ENCODE measurements at places on chromosomes 11 and 22.
A peak's percentile ranks its signal among the peaks of the same experiment; 100 is the strongest.

DNA sequence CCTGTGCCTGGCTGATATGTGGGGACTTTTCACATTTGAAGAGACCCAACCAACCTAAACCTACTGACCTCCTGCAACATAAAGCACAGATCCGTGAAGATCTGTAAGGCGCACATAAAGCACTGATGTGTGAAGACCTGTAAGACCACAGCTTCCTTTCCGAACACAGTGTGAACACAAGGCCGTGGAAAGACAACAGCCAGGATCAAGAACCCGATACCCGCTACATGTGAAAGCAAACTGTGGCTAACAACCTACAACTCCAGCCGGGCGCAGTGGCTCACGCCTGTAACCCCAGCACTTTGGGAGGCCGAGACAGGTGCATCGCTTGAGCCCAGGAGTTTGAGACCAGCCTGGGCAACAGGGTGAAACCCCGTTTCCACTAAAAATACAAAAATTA is 17.6 kb upstream of the PPFIA1 start:
- no peak for DNase-seq

- DNase-seq = no peak
Observed at GRCh38 chr22:48749555-48750227, 1078.0 kb downstream of the BRD1 start.

DNA sequence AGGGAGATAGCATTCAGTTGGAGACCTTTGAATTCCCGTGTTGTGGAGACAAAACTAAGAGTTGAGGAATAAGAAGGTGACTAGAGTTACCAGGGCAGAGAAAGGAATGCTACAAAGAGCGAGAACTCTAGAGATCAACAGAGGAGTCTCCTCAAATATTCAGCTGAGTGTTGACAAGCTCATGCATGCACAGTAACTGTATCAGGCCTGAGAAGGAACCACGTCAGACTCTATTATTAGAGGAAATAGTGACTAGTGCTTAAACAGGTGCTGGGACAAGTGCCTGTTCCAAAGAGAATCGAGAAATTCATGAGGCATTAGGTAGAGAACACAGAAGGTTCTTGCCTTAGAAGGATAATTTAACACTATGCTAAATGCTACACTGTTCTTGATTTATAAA is 333.8 kb upstream of the CHORDC1 start:
- DNase-seq = no peak

GRCh38 chr11:6850526-6850925 is 5.0 kb downstream of the OR10A5 start:
- DNase-seq = no peak

DNA sequence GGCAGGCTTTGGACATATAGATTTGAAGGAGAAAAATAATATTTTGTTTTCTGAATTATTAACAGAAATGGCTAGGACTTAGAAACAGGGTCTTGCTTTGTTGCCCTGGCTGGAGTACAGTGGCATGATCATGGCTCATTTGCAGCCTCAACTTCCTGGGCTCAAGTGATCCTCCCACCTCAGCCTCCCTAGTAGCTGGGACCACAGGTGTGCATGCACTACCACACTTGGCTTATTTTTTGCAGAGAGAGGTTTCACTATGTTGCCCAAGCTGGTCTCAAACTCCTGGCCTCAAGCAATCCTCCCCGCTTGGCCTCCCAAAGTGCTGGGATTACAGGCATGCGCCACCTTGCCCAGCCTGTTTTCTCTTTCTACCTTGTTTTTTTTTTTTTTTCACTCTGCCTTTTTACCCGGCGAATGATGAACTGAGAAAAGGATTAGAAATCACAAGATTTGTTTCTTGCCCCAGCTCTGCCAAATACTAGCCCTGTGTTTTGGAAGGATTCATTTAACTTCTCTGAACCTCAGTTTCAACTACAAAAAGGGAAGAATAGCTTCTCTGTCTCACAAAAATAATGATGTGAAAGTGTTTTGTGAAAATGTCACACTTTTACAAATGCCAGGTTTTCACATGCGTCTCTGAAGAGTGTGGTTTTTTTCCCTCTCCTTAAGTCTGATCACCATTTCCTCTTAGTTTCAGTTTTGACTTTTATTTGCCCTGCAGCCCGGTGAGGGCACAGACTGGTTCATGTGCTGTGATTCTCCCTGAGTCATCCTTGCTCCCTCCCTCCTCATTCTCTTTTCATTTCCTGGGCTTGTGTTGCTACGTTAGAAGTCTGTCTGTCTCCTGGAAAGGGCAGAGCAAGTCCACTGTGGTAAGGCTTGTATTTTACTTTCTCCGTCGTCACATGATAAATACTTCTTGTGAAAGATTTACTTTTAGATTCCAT is 67.7 kb downstream of the BCL2L13 start:
- peak; percentile 2 for DNase-seq

DNA sequence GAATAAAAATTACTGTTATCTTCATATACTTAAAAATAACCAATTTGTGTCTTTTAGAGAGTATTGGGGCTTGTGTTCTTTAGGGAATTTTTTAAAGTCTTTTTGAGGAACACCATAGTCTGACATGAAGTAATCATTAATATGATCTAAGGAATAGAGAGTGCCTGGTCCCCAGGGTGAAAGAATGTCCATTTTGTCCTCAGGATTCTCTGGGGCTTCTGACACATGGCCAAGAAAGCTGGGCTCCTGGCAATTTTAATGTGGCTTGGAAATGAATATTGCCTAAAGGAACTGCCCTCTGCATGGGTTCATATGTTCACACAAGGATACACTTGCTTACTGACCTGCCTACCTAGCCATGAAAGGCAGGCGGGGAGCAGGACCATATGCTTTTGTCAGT is 33.7 kb downstream of the NF2 start:
- no peak for DNase-seq

GRCh38 chr11:18731949-18732821 is 6.2 kb upstream of the IGSF22 start:
- peak; percentile 58 for DNase-seq

DNA sequence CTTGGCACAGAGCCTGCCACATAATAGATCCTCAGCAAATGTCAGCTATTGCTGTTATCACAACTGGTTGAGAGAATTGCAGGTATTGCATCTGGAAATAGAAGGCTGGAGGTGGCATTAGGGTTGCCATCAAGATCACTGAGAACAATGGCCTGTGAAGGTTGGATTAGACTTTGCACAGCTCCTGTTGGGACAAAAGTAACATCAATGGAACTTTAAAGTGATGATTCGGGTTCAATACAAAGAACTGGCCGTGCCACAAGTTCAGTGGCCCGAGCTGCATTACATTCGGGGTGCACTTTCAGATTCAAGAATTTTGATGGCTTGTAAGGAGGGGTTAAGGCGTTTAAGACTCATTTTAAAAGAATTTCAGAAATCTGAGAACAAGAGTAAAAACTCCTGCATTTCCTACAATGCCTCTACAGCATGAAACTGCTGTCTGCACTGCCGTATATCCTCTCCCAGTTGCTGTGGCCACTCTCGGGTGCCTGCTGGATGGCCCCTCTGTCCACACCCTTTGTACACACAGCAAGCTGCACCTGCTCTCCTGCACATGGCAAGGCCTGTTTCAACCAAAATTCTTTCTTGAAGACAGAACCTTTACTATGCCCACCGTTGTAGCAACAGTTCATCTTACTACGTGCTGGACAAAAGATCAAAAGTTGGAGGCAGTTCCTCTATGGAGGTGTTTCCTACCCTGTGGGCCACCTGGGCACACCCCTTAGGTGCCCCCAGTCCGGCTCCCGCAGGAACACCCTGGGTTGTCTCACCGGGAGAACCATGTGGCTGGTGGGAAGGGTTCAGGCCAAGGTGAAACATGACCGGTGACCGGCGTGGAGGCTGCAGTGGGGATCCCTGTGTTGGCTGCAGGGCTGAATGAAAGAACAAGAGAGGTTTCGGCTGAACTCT is 17.5 kb upstream of the SHANK2 start:
- DNase-seq = no peak

DNA sequence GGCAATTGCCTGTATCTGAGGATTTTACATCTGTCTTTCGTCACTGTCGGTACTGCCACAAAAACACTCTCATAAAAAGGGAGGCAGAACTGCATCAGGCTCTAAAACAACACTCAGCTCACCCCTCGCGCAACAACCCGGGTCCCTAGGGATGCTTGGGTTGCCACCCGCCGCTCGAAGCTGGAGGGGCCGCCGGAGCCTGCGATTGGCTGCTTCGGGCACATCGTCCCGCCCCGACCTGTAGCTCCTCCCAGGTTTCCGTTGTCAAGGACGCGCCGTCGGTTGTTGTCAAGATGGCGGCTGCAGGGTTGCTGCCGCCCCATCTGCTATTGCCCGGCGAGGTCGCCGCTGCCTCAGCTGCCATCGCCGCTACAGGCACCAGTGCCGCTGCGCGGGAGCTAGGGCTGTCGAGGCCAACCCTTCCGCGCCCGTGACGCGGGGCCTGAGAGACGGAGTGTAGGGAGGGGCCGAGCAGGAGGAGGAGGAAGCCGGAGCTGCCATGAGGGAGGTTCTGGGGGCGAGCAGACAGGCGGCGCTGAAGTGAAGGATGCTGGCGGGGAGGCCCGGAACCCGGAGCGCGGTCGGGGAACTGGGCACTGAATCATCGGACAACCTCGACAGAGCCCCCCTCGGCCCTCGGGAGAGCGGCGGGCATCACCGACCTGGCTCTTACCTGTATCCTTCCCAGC is at the start of gene CEP126:
TSS of gene CEP126 (plus strand) at position 273 of the 689 bp plus-strand sequence. CDS start at position 548, 275 bp downstream.
- peak; percentile 88 for DNase-seq

DNA sequence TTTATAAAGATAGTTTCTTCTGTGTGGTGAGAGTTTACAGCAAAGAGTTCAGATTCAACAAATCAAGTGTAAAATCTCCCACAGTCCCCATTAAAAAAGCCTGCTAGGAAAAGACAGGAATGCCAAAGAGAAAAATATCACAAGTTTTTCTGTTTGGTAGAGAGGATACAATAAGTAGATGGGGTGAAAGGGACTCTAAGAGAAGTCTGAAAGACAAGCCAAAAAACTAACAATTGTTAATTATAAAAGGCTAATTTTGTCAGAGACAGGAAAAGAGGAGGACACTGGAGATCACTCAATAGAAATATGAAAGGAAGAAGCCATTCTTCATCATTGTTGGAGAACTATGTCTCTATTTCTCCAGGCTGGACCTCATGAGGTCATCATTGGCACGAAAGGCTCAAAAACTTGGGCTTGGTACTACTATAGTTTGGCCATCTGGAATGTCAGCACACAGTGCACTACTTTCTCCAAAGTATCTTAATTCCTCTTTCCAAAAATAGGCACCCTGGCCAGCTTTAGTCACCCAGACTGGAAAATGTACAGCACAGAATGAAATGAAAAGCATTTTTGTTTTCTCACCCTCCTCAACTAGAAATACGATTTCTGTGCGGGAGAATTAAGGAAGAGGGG is 531 bp upstream of the SOX6 start:
- DNase-seq = no peak

GRCh38 chr22:50564289-50564688 is 1.6 kb upstream of the SYCE3 start:
- no peak for DNase-seq

DNA sequence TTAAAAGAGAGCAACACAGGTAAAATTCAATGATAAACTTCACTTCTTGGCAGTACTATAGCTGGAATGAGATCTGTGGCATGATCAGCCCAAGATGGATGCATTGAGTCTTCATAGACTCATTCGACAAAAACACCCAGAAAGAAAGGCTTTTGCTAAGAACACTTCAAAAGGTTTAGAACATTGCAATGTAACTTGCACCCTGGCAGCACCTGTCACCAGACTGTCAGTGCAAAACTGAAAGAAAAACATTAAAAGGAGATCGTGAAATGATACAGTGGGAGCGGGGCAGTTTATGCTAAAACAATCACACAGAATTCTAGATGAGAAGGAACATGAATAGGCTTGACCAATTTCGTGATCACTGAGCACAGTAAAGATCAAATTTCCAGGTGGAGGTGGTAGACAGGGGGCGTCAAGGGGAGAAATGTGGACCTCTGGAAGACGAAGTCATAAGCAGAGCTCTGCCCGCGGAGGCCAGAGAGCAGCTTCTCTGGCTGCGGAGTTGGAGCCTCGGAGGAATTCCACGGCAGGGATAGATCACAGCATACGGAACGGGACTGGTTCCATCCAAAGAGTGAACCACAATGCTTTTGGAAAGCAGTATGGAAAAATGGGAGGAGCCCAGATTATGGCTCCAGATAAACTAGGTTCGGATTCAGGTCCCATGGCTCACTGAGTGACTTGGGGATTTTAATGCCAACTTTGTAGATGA is 11.9 kb downstream of the VSIG10L2 start:
- DNase-seq = no peak

GRCh38 chr11:71505001-71505400 is 22.1 kb upstream of the KRTAP5-7 start:
- DNase-seq = no peak

DNA sequence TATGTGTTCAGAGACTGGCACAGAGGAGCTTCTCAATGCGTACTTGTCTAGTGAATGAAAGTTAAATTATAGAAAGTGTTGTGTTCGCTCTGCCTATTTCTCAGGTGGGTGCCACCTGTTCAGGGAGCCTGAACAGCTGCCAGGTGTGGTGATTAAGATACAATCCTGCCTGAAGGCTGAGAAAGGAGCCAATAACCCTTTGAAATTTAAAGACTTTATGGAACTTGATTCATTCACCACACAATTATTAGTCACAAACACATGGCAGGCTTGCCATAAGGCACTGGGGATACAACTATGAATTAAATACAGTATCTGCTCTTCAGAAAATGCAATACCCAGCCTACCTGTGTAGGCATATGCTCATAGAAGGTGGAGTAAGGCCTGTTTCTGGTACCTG is 92.9 kb upstream of the AMOTL1 start:
- no peak for DNase-seq

DNA sequence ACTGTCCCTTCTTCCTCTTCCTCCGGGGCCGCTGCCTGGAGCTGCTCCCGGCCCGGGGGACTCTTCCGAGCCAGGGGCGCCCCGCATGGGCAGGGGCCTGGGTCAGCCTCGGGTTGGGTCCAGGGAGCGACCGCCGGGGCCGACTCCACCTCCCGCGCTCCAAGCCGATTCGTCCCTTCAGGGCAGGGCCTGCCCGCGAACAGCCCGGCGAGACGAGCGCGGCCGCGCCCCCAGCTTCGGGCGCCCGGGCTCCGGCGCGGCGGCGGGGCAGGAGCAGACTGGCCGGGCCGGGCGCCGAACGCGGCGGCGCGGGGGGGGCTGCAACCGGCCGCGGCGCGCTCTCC is at the start of gene LARGE1:
TSS of gene LARGE1 (minus strand) at position 280 of the 344 bp plus-strand sequence.
- no peak for DNase-seq

DNA sequence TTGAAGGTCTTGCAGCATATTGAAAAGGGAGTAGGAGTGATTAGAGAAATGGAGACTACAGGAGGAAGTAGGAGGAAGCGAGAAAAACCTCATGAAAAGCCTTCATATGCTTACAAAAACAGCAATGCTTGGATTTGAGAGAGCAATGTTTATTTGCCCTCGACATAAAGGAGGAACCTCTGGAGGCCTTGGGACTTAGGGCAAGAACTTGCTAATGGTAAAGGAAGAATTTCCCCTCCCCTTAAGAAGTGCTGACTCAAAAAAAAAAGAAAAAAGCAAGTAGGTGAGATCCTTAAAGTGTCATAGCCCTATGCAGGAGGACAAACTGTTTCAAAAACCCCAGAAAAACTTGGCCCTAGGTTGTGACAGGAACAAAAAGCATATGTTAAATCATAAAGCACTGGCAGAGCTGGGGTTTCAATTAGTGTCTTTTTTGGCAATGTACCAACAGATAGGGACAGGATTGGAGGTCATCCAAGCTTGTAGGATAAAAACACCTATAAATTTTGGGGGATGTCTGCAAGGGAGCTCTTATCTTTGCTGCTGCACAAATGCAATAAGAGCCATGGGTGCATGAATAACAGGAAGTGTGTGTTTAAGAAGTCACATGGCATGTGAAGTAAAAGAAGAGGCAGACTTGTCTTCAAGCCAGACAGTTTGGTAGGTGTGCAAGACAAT is 4.9 kb downstream of the GLYAT start:
- no peak for DNase-seq

- DNase-seq = no peak
Observed at GRCh38 chr11:134277183-134278001, 1.2 kb downstream of the GLB1L3 start.

All from activated gamma-delta T cell treated with anti-CD3 and anti-CD28 coated beads, Interleukin-2, amount 50 U/mL, for 16 hours (primary cell).